GM23248 (cell line): ENCODE measurements at places on chromosomes 11 and 22.

DNA sequence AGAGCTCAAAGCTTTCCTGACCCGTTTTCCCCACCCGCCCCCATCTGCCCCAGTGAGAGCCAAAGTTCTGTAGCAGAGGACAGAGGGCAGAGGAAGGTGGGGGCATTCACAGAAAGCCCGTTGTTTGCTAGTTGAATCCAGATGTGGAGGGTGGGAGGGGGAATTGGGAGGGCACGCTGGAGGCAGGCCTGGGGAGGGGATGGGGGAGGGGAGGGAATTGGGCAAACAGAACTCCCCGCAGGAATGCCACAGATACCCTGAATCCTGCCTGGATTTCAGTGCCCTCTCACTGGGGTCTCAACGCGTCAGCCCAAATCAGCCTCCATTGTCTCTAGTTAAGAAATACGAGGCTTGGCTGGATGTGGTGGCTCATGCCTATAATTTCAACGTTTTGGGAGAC is 12.9 kb upstream of the OAF start:
- DNase-seq = no peak

- DNase-seq = peak; percentile 78
Observed at GRCh38 chr22:37260901-37261336, 16.9 kb upstream of the RAC2 start.

- DNase-seq = no peak
Observed at GRCh38 chr11:22707119-22707899, 40.9 kb downstream of the GAS2 start.

GRCh38 chr11:111320728-111321568 is 22.6 kb downstream of the POU2AF3 start:
- no peak for DNase-seq

DNA sequence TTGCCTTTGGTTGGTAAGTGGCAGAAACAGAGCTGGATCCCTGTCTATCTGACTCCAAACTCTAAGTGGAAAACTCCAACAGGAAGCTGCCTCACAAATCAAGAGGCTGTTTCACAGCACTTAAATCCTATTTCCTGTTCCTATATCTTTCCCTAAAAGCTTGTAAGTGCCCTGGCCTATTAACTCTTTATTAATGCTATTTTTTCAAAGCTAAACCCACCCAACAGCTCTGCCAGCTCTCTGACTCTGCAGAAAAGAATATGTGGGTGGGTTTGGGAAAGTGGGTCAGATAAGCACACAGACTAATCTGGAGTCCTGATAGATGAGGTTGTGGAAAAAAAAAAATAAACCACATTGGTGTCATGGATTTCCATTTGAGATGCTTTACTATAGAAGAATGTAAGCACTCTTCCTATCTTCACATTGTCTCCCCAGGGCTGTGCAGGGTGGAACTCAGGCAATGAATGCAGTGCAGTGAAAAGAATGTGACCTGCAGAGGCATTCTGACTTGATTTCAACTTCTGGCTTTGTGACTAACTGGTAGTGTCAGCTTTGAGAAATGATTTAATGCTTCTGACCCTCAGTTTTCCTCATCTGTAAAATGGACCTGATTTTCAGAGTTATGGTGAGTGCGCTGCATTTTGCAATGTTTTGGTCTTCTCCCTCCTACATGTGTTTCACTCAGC is 125.6 kb downstream of the AASDHPPT start:
- no peak for DNase-seq

- DNase-seq = no peak
Observed at GRCh38 chr11:93524173-93524536, 19.0 kb downstream of the SMCO4 start.
